ENCODE measurements at places on chromosomes 4 and X.

DNA sequence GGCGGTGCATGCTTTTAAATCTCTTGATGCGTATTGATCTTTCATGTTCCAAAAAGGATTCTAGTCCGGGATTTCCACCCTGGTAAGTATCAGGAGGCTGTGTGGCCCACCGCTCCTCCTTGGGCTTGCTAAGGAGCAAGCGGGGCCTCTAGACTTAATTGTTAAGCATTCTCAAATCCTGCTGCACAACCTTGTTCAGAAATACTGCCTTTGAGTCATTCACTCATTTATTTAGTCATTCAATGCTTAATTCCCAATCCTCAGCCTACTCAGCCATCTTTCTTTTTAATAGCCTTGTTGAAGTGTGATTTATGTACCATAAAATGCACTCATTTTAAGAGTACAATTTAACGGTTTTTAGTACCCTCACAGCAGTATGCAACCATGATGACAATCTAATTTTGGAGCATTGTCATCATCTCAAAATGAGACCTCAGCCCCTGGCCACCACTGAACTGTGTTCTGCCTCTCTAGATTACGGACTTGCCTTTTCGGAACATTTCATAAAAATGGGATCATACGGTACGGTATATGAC lies 15.6 kb upstream of the SLC2A9 start:
- no peak for DNase-seq

- DNase-seq, result no peak
Observed at GRCh38 chr4:703336-704197, 2.1 kb upstream of the PCGF3 start.

DNA sequence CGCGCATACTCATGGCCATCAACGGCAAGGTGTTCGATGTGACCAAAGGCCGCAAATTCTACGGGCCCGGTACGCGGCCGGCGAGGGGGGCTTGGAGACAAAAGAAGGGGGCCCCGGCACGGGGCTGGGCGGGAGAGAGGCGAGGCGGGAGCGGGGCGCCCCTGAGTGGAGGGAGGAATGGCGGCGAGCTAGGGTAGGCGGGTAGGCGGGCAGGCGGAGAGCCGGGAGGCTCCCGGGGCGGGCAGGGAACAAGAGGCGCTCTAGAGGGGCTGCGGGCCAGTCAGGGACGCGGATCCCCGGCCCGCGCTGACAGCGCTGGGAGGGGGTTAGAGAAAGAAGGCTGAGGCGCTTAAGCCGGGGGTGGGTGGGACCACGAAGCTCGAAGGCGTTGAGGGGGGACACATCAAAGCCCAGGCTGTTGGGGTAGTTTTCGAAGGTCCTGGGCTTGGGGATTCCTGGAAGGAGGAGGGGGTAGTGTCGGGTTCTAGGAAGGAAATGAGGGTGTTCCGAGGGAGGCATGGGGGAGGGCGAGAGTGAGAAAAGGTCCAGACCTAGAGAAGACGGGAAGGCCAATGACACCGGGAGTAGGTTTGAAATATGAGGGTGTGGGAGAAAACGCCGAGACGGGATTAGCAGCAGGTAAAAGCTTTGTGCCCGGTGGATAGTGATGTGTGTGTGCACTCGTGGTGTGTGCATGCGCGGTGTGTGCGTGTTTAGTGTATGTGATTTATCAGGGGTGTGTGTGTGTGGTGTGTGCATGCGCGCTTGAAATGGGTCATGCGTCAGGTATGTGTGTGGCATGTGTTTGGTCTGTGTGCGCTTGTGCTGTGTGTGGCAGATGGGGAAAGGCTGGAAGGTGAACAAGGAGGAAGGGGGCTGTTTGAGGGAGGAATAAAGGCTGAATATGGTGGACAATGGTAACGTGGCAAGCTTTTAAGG lies 807 bp downstream of the PGRMC1 start:
- peak; percentile 7 for DNase-seq

- DNase-seq, result peak; percentile 53
Observed at GRCh38 chrX:9530848-9531274, 66.0 kb downstream of the TBL1X start.

- DNase-seq, result no peak
Observed at GRCh38 chrX:1767026-1767425, 152.2 kb downstream of the ASMT start.

All from NCI-H774 (cell line).